ENCODE measurements at places on chromosomes 5 and 9.

- DNase-seq: no peak
Observed at GRCh38 chr9:136117291-136117915, 1.3 kb downstream of the TMEM250 start.

DNA sequence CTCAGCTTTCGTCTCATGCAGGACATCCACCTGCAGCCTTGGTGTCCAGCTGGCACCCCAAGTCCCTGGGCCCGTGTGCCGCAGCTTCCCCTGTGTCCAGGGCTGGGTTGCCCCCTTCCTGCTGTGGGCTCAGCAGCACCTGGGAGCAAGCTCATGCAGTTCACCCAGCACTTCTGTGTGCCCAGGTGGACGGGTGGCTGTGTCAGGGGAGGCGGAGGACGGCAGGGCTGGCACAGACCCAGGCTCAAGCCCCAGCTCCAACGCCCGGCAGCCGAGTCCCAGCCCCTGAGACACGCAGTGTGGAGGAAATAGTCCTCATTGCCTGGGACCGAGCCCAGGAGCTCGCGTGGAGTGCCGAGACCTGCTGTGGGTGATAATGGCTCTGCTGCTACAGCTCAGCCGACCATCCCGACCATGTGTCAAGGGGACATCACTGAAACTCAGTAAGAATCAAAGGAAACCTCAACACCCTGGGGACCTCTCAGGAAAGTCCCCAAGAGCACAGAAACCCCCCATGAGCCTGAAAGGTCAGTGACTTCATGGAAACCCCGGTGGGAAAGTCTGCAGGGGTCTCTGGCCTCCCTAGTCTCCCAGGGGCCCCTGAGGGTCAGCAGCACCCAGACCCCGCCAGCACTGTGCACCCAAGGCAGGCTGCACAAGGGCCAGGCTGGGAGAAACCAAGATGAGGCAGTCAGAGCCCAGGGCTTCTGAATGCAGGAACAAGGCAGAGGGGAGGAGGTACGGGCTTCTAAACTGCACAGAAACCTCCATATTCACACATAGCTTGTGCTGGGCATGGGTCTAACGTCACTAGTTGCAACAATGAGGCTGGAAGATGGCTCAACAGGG lies 38.8 kb downstream of the LPCAT1 start:
- no peak for DNase-seq

GRCh38 chr5:127085796-127086195 lies 12.5 kb upstream of the C5orf63 start:
- no peak for DNase-seq

DNA sequence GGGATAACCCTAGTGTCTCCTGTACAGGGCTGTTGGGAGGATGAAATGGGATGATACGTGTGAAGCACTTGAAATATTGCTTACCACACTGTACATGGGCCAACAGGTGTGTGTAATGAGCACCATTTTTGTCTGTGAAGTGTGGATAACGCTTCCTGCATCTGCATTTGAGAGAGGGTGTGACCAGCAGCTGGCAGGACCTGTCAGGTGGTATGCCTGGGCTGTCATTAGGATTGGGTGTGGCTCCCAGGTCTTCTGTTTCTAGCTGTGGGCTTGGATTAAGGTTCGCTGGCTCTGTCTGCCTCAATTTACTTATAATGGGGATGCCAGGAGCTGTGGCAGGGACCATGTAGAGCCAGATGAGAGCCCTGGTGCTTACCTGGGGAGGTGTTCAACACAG lies 74.4 kb downstream of the PRRT1B start:
- DNase-seq: no peak
